ENCODE measurements at places on chromosomes 7 and 10.
A peak's percentile ranks its signal among the peaks of the same experiment; 100 is the strongest.

DNA sequence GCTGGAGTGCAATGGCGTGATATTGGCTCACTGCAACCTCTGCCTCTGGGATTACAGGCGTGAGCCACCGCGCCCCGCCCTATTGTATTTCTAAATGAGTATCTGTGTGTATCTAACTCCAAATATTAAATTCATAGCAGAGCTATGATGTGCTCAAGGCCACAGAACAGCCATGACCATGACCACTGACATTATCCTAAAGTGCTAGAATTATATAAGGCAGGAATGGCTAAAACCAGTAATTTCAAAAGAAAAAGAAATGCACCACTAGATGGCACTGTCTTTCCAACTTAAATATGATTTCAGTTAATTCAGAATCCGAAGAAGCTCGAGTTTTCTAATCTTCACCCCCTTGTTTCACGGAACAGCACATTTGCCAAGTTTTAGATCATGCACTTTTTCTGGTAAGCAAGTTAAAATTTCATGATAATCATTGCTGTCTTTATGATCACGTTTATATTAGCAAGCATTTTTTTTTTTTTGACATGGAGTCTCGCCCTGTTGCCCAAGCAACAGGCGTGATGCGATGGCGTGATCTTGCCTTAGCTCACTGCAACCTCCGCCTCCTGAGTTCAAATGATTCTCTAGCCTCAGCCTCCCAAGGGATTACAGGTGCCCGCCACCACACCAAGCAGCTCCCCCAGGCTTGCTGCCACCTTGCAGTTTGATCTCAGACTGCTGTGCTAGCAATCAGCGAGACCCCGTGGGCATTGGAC is 65.3 kb downstream of the OR13A1 start:
- DNase-seq, result peak; percentile 66

DNA sequence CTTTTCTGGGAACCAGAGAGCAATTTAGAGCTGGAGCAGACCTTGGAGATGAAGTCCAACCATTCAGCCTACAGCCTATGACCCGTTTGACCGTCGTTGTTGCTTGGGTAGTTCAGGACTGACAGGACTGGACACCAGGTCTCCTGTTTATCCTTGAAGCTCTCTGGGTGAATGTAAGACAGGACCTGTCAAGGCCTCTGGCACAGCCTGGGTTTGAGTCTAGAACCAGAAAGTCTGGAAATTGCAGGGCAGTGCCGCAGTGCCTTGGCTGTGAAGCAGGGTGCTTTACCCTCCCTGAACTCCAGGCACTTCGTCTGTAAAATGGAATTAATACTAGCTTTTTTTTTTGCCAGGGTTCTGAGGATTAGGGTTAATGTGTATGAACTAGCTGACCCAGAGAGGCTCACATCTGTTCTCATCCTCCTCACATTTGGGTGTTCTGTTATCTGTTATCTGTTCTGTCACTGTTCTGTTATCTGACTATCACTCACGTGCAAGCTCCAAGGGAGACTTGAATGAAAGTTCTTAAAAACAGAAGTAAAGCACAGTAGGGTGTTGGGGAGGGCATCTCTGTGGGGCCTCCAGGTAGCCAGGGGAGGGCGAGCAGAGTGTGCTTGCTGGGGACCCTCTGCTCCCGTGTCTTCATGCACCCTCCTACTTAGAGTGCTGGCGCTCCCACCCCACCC is 9.9 kb downstream of the BLVRA start:
- DNase-seq, result no peak

DNA sequence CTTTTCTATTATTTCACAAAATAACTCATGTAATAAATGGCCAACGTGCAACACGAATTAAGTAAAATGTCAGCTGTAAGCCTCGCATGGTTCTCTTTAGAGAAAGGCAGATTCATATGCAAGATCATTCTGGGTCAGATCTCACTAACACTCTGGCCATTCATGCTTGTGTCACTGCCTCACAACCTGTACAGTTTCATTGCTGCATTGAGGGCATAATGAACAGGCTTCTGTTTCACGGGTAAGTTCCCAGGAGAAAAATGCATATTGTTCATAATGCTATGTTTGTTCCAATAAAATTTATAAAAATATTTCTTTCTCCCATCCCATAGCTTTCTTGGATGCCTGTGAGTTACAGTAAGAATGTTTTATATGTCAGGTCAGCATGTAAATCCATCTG is 734.0 kb upstream of the ANKRD30A start:
- DNase-seq, result no peak

- peak; percentile 80 for DNase-seq
These were observed 86.7 kb downstream of the ARHGAP22 start for GRCh38 chr10:48517911-48518811.

DNA sequence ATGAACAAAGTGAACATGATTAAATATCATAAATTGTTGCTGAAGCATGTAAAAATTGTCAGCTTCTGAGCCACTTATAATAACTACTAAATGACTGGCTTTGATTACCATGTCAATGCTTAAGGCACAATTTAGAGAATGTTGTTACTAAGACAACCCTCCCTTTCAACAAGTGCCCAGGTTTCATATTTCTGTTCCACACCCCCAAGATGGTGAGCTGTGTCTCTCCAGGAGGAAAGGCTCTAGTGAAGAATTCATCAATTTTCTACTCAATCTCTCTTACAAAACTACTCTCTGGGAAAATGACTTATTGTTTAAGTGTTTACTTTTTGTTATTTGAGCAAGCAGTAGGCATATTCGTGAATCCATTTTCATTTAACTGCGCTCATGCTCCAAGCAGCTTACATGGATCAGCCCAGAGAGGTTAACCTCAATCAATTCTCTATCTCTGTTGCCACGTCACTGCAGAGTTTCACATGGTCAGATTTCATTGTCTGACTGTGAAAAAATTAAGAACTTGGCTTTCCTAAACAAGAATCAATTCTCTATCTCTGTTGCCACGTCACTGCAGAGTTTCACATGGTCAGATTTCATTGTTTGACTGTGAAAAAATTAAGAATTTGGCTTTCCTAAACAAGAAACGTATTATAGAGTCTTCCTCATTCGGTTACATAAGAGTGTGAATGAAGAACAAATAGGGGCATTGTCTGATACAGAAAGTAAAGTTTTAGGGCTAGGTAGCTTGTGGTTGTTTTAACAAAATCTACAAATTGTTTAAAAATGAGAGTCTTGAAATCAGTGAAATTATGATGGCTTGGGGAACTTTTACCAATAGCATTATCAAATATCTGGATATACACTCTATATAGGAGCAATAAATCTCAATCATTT is 49.7 kb downstream of the CCDC71L start:
- no peak for DNase-seq

DNA sequence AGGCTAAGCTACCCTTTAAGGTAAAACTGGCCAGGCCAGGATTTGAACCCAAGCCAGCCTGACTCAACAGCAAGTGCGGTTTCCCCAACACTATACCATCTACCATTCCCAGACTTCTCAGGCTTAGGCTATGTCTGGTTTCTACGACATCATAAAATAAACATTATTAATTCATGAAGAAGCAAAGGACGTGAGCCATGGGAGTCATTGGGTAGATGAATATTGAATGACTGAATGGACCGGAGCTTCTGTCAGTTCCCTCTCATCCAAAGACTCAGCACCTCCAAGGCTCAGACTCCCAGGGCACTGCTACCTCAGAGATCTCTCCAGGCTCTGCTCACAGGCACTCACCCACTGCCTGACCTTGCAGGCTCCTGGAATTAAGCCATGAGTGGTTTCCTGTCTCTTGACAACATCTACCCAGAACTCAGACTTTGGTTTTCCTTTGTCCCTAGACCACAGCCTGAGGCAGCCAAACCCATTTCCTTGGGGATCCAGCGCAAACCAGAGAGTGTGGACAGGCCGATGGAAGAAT is 64.6 kb upstream of the STEAP1B start:
- no peak for DNase-seq

DNA sequence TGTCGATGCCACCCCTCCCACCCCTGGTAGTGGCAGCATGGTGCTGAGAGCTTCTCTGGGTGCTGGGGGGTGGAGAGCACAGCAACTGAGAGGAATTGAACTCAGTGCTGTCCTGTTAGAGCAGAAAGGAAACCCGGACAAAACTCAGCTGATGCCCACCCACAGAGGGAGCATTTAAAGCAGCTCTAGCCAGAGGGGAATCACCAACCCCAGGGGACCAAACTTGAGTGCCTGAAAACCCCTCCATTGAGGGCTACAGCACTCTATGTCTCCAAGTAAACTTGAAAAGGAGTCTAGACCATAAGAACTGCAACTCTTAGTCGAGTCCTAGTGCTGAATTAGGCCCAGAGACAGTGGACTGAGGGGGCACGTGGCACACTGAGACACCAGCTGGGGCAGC is 16.8 kb upstream of the FOXI2 start:
- no peak for DNase-seq

GRCh38 chr10:18607503-18608378 is 43.6 kb downstream of the NSUN6 start:
- peak; percentile 15 for DNase-seq

DNA sequence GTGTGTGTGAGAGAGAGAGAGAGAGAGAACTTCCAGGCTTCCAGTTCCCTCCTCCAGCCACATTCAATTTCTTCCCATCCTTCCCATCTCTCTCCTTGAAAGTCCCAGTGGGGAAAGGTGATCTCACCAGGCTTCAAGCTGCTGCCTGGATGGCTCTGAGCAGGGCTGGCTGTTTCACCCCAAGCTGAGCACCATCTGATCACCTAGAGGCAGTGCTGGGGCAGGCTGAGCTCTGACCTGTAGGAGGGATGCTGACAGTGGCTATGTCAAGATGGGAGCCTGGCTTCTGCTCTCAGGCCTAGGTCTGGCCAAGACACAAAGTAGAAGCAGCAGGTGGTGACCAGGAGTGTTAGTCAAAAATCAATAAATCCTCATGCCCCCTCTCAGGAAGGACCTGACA is 370.8 kb downstream of the PLXNA4 start:
- DNase-seq, result no peak

GRCh38 chr7:149027611-149028345 is 527 bp downstream of the PDIA4 start:
- peak; percentile 28 for DNase-seq

GRCh38 chr10:95328013-95328412 is 37.2 kb upstream of the PDLIM1 start:
- DNase-seq, result no peak

- DNase-seq, result no peak
These were observed 158.5 kb downstream of the CACNA2D1 start for GRCh38 chr7:82284936-82285519.

GRCh38 chr7:52436278-52436677 is 599.2 kb upstream of the POM121L12 start:
- DNase-seq, result no peak

DNA sequence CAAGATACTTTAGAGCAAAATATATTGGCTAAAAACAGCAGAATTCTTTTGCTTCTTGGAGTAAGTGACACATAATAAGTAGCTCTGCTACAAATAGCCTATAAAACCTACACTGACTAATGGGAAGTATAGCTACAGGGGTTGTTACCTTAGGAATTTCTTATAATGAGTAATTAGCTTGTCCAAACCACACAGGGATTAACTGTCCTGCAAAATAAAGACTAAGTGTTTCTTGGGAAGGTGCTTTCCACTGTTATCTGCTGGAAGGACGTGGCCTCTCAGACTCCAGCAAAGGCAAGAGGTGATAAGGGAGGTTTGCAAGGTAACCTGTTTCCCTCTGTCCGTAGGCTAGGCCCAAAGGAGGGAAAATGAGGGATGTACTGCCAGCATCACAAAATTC is 302.4 kb downstream of the DOCK4 start:
- no peak for DNase-seq

DNA sequence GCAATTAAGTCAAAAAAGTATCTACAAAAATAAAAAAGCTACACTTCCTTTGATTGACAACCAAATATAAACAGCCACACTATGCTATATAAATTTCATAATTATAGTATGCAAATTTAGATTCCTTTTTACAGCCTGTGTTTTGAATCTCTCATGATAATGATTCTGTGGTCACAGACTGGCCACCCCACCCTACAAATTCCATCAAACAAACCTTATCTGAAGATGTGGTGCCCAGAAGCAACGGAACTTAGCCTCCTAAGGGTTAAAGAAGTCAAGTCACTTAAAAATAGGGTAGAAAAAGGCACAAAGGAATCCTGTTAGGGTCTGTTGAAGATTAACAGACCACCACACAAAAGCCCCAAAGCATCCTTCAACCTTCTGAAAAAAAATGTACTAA is 351.8 kb downstream of the INHBA start:
- DNase-seq, result no peak

DNA sequence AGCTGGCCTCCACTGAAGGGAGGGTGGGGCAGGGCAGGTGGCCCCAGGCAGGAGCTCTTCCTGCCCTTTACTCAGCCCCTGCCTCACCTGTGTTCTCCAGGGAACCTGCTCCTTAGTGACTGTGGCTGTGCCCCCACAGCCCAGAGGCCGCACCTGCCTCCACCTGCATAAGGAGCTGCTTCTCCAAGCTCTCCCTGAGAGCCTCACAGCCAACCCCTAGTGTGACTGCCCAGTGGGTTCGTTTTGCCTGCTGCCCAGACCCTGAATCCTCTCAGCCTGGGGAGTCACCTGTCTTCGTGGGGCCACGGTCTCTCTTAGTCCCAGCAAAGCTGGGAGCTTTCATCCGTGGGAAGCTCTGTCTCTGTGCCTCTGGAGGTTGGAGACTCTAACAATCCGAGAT is 94.4 kb downstream of the GLRX3 start:
- DNase-seq, result no peak

GRCh38 chr10:5317547-5318107 is 47.1 kb upstream of the UCN3 start:
- peak; percentile 42 for DNase-seq

DNA sequence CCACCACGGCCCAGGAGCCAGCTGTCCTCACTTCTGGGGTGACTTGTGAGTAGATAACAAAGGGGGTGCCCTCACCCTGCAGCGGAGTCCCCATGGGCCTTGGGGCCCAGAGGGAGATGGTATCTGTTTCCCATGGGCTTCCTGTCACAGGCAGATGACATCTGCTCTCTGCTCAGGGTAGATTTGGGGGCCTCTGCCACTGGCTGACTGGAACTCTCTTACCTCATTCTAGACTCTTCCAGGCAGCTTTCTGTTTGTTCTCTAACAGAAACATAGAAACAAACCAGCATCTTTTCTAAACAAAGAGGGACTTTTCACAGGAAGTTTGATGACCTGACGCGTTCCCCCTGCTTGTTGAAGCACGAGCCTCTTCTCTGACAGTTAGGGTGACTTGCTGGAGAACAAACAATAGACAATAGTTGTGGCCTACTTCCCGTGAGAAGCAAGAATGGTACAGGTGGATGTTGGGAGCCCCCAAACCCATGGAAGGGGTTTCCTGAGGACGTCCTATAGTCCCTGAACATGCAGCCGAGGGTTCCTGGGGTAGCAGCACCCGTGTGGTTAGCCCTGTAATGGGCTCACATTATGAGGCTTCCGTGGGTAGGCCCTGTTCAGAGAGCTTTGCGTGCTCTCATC is 61.6 kb downstream of the GRK5 start:
- DNase-seq, result no peak

DNA sequence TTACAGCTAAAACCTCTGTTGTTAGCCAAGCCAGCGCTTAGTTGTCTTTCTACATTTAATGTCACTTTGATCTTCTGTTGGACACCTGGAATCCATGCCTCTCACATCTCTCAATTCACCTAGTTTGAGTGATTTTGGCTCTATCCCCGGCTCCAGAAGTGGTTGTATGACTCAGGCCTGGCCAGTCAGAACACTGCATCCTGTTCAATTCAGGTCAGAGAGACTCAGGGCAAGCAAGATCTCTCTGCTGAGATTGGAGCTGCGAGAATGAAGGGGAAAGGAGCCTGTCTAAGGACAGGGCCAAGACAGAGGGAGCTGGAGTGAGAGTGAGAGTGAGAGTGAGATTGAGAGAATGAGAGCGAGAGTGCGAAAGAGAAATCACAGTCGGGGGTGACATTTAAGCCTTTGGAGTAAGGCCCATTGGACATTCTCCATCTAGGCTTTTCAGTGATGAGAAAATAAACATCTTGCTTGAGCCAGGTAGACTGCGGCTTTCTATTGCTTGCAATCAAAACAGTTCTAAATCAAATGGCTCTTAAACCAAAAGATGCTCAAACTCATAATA is 83.3 kb upstream of the DYNC1I1 start:
- DNase-seq, result no peak

Measured in suppressor macrophage (primary cell).